ENCODE measurements at places on chromosomes 5 and 9.

DNA sequence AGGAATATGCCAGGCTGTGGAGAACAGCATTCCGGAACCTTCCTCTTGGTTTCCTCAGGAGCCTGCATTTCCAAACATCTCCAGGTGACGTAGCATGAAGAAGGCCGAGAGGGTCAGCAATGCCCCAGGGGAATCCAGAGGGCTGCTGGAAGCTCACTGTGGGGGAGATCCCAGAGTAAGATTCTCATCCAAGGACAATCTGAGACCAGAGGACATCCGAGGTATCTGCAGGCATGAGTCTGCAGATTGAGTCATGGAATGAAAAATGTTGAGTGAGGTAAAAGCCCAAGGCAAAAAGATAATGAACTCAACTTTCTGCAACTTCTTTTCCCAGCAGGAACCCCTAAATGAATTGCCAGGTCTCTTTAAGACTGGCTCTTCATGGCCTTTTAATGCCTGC is 73.5 kb downstream of the KIF4B start:
- no peak for DNase-seq

DNA sequence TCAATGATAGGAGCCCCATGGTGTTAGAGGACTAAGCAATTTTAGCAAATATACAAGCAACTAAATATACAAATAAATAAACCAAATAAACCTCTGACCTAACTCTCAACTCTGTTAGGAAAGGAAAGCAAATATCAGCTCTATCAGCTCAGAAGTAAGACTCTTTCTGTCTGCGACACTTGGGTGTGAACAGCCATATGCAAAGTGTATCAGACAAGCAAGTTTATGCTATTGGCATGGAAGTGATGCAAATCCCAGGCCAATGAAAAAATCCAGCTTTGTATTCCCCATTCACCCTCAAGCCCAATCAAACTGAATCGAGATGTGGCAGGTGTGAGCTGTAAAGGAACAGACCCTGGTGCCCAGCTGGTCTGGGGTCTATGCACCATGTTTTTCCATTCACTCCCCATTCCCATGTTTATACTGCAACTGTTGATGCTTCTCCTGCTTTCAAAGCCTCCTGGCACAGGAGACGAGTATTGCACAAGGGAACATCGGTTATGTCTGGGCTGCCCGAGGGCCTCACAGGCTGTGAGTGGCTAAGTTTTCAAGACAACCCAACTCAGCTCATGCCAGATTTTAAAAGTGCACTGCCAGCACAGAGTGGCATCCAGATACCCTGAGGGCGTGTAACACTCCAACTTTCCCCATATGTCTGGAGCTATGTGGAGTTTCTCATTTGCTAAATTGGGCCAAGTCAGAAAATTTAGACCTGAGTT is 73.1 kb downstream of the FEM1C start:
- no peak for DNase-seq

- no peak for DNase-seq
These were observed 56.6 kb downstream of the RASEF start for GRCh38 chr9:83006378-83006777.

- no peak for DNase-seq
These were observed 358.9 kb downstream of the ARRDC3 start for GRCh38 chr5:91024206-91024605.

All from stimulated activated CD4-positive, alpha-beta T cell treated with anti-CD3 and anti-CD28 coated beads, Interleukin-4, amount 100 ng/mL, for 4 hours (primary cell).